H1 (cell line): ENCODE measurements at places on chromosomes 2 and 18. TPM values are rescaled to one million over a fixed set of nuclear protein-coding genes. Genes with fewer than 3 reads are reported as not detected.

The ECEL1 gene
- polyA plus RNA-seq: 20.2 and 27.9 TPM in 2 replicates

The GAREM2 gene
- polyA plus RNA-seq: 19.9 and 26.8 TPM in 2 replicates

The CRACDL gene
- 0.25 and 0.38 TPM in 2 replicates for polyA plus RNA-seq

The FAHD2B gene
- 23.5 and 27.5 TPM in 2 replicates for polyA plus RNA-seq
